ENCODE measurements at places on chromosomes 5 and 9.

- DNase-seq, result no peak
Measured at GRCh38 chr5:83911367-83911919, 190.8 kb upstream of the HAPLN1 start.

DNA sequence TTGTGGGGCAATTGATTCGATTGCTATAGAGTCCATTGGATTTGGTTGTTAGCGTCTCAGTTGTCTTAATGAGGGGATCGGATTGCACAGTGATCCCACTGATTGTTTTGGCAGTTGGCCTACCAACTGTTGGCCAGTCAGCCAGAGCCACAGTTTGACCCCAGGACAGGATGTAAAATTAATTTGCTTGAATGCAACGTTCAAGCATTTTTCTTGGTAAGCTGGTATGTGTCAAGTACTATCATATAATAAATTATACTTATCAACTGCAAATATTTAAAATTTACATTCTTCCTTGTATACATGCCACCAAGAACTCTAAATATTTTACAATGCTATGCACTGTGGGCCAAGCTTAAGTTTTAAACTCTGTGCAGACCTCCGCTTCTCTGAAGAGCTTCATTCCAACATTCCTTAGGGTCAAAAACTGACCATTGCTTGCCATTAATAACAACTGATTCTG, 80.4 kb upstream of the OSMR start:
- DNase-seq, result no peak

GRCh38 chr5:173094012-173094661, 38.0 kb downstream of the CREBRF start:
- no peak for DNase-seq

DNA sequence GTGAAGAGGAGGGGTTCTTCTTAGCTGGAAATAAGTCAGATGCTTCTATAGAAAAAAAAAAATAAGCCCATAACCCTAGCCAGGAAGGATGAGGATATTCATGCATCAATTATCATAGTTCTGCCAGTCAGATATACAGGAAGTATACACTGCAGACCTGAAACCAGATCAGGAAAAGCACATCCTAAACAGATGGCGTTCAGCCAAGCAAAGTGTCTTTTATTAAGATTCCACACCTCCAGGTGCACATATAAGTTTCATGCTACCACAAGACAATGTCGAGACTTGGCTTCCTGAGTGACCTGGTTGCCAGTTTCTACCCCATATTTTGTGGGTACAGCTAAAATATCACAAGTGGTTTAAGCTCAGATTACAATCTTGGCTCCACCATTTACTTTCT, 108.3 kb downstream of the CETN3 start:
- no peak for DNase-seq

GRCh38 chr9:73807952-73808351, 656.3 kb downstream of the ANXA1 start:
- DNase-seq, result no peak

DNA sequence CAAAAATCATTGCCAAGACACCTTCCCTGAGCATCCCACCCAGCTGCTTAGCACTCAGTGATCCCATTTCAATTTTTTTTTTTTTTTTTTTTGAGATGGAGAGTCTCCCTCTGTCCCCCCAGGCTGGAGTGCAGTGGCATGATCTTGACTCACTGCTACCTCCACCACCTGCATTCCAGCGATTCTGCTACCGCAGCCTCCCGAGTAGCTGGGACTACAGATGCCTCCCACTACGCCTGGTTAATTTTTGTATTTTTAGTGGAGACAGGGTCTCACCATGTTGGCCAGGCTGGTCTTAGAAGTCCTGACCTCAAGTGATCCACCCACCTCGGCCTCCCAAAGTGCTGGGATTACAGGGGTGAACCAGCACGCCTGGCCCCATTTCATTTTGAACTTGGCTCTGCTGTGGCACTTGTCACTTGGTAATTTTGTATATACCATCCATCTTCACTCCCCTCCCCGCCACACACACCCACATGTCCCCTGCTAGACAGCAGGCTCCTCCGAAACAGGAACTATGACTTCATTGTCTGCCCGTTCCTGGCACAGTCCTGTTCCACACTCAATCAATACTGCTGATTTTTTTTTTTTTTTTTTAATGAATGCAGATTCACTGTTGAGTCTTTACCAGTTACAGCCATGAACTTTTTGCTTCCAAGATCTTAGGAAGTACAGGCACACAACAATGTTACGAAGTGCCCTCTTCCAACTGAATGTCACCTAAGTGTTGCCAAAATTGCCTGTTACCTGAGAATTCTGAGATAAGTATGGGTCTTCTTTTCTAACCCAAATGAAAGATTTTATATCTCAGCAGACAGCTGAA, 17.3 kb upstream of the ZBTB34 start:
- DNase-seq, result no peak

- DNase-seq, result no peak
Measured at GRCh38 chr9:125787715-125788114, 40.5 kb downstream of the PBX3 start.

GRCh38 chr5:131279204-131279603, 15.4 kb downstream of the CDC42SE2 start:
- no peak for DNase-seq

GRCh38 chr5:34627794-34628193, 28.3 kb upstream of the RAI14 start:
- no peak for DNase-seq

DNA sequence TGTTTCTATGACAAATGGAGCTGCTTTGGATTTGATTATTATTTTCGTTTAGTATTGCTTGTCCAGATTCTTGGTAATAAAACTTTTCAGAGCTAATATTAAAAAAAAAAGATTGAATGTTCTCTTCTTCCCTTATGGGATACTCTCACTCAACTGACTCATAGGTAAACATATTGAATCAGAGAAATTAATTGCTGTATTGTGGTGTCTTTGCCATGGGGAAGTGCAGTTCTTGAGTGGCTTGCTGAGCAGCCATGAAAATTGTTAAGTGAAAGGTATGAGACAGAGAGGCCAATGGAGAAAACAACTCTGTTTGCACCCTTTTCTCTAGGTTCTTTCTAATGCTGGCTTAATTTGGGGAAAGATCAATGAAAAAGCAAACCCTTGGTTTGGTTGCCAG, 149.9 kb upstream of the HMHB1 start:
- no peak for DNase-seq

GRCh38 chr5:171588790-171589189, 169.3 kb downstream of the FGF18 start:
- DNase-seq, result no peak

DNA sequence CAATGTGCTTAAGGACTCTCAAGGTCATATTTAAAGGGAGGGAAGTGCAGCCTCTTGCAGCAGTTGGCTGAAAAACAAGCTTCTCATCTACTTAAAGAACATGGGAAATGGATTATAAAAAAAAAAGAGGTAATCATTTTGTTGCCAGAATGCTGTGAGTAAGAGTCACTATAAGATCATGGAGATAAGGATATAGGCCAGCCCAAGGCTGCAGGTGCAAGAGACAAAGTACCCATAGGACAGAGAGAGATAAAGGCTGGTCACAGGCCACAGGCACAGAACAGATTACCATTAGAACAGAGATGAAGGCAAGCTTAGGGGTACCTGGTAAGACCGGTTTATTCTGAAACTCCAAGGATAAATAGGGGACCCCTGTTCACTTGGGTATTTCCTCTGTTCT, 70.5 kb downstream of the CDKN2A start:
- no peak for DNase-seq

DNA sequence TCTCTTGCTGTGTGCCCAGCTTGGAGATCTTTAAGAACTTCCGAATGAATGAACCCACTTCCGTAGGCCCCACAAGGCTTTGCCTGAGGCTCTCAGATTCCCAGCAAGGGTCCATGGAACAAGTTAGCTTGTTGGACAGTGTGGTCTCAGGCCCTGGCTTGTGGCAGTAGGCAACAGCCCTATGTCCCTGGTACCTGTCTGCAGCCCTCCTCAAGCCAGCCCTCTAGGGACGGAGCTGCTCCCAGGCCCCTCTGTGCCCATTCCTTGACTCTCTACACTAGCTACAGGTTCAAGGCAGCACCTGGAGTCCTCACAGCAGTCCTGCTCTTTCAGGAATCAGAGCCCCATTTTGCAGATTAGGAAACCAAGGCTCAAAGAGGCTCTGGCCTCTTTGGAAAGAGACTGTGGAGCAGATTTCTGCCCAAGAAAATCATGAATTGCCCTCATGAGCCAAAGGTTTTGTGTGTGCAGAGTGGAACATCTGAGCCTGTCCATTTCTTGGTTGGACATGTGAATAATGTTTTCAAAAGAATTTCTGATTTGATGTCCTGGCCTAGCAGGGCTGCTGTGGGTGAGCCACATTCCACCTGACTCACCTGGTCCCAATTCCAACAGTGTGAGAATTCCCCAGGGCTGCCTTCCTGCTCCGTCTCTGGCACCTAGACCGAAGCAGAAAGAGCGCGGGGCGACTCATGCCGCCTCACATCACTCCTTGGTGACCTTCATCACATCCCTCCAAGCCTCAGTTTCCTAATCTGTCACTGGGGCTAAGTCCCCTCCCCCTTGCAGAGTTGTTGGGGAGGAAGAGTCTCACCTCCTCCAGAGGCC, 131.7 kb downstream of the BARX1 start:
- no peak for DNase-seq

DNA sequence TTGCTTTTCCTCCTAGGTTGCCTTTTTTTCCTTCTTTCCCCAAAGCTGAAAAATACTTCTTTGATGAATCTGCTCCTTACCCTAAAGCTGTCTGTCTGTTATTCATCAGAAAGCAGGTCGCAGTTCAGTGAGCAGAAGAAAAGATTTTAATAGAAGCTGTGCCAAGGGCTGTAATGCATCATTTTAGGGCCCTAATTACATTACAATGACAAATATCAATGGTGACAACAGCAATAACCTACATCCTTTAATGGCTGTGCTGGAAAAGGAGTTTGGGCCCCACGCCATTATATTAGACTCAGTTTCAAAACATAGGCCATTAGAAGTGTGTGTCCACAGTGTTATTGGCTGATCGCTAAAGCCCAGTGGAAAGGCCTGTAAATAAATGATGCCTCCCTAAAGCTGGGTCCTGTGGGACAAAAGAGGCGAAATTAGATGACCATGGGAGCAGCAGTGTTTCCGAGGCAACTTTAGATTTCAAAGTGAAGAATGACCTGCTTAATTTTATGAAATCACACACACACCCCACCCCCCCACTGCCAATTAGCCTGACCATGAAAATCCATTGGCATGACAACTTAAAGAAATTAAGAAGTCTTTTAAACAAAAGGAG, 38.4 kb downstream of the TLE4 start:
- no peak for DNase-seq

DNA sequence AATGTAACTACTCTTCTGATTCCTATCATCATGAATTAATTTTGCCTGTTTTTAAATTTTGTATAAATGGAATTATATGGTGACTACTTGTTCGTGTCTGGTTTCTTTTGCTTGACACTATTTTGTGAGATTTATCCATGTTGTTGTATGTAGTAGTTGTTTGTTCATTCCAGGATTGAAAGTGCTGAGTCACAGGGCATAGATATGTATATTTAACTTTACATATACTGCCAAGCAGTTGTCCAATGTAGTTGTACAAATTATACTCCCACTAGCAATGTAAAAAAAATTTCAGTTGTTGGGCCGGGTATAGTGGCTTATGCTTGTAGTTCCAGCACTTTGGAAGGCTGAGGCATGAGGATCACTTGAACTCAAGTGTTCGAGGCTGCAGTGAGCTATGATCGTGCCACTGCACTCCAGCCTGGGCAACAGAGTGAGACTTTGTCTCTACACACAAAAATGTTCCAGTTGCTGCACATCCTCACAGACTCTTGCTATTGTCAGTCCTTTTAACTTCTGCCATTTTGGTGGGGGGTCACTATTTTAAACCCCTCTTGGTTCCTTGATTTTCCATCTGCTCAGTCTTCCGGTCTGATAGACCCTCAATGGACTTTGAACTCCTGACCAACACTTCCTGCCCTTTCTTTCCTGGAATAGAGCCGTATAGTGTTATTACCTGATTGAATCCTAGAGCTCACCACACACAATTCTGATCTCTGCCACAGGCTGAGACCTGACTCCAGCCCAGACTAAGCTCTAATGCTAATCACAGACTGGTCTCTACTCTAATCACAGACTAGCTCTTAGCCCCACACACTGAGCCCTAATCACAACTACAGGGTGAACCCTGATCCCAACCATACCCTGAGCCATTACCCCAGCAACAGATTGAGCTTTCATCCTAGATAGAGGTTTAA, 69.3 kb upstream of the MELK start:
- DNase-seq, result no peak

- no peak for DNase-seq
Measured at GRCh38 chr9:123998278-123998925, 13.2 kb upstream of the LHX2 start.

- DNase-seq, result no peak
Measured at GRCh38 chr5:176878463-176878862, 20.7 kb downstream of the HK3 start.

- DNase-seq, result no peak
Measured at GRCh38 chr5:58922461-58923171, 339.7 kb downstream of the RAB3C start.

DNA sequence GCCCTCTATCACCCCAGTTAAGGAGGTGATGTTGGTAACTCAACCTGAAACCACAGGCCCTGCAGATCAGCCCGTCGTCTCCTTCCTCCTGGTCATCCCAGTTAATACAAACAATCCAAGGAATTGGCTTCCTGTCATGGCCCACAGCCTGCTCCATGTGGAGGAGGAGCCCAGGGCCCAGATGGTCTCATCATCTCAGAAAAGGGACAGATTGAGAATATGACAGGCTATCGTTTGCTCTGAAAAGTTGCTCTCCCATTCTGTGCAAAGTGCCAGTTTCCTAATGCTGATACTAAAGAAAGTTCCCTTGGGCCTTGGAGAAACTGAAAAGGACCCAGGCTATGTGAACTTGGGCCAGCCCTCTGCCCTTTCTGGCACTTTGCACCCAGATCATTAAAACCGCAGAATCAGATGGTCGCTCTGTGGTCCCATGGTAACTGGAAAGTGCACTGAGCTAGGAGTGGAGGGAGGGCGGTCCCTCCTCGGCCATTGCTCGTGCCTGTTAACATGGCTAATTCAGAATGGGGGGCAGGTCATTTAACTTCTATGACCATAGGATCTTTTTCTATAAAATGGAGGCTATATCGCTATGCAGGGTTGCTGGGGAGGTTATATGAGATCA, 675 bp upstream of the SPAAR start:
- no peak for DNase-seq

DNA sequence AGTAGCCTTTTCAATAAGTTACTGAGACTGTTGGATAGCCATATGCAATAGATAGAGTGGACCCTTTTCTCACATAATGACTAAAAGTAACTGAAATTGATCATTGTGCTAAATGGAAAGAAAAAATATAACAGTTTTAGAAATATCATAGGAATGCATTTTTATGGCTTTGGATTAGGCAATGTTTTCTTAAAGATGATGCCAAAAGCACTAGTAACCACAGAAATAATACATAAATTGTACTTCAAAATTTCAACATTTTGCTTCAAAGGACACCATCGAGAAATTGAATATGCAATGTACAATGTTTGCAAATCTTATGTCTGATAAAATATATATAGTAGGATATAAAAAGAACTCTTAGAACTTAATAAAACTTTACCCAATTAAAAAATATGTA, 1267.5 kb upstream of the CDH9 start:
- no peak for DNase-seq

GRCh38 chr5:148209151-148209770, 6.4 kb downstream of the SPINK6 start:
- DNase-seq, result no peak

Data from stimulated activated CD4-positive, alpha-beta T cell treated with anti-CD3 and anti-CD28 coated beads, Interleukin-12 subunit alpha, Interleukin-12 subunit beta, amount 100 ng/mL, for 24 hours (primary cell).